Stimulated activated CD8-positive, alpha-beta memory T cell treated with anti-CD3 and anti-CD28 coated beads, Interleukin-4, amount 100 ng/mL, for 24 hours (primary cell): ENCODE measurements at places on chromosomes 11 and 22.

- DNase-seq, result no peak
Measured at GRCh38 chr11:496834-497564, 10.0 kb downstream of the RNH1 start.

- no peak for DNase-seq
Measured at GRCh38 chr22:33105501-33105911, 47.3 kb upstream of the SYN3 start.

DNA sequence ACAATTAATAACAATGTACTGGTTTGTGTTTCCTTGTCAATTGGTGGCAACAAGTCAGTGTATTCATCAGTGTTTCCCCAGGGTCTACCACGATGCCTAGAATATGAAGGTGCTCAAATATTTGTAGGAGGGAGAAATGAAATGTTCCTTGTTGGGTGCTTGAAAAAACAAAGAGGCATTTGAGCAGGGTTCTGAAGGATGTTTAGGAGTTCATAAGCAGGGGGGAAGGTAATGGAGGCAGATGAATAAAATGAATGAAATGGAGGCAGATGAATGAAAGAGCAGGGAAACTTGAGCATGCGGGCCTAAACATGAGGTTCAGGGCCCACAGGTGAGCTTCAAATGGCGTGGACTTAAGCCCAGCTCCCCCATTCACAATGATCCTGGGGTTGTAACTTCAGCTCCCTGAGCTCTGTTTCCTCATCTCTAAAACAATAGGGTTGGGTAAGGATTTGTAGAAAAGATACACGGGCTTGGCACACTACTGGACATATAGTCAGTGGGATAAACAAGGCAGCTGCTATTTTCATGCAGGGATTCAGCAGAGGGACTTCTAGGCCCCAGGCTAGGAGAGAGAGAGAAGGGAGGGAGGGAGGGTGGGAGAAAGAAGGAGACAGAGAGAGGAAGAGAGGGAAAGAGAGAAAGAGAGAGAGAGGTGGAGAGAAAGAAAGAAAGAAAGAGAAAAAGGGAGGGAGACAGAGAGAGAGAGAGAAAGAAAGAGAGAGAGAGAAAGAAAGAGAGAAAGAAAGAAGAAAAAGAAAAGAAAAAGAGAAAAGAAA lies 73.7 kb downstream of the MN1 start:
- no peak for DNase-seq

- DNase-seq, result no peak
Measured at GRCh38 chr11:126464796-126465195, 109.3 kb downstream of the ST3GAL4 start.

GRCh38 chr22:22400099-22400498 lies 108.4 kb downstream of the ZNF280B start:
- DNase-seq, result no peak

DNA sequence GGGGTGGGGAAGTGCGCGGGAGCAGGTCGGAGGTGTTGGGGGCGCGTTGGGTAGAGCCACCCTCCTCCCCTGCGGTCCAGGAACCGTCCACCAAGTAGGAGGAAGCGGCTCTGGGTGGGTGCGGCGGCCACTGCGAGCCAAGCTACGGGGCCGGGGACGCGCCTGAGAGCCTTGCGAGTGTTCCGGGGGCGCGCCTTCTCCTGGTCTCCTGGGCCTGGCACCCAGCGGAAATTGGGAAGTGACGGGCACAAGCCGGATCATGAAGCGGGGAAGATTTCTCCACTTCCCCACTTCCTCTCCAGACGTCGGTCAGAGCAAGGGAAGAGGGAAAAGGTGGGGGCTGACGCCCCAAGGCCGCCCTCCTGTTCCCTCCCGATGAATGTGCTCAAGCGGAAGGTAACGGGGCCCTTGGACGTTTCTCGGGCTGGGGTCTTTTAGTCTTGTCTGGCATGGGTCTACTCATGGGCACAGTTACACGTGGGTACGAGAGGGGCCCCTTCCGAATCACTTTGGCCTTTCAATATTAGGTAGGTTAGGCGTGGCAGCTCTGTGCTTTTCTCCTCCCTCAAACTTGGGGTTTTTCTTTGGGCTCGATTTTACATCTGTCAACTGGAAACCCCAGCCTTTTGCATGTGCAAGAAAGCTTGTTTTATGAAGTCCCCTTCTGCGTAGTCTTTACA lies 865 bp downstream of the RBM14 start:
- DNase-seq, result peak; percentile 4

GRCh38 chr11:88212300-88212699 lies 37.1 kb upstream of the RAB38 start:
- no peak for DNase-seq

GRCh38 chr22:25630447-25630846 lies 66.0 kb downstream of the GRK3 start:
- no peak for DNase-seq

GRCh38 chr22:37139762-37140161 lies 10.0 kb downstream of the IL2RB start:
- no peak for DNase-seq

DNA sequence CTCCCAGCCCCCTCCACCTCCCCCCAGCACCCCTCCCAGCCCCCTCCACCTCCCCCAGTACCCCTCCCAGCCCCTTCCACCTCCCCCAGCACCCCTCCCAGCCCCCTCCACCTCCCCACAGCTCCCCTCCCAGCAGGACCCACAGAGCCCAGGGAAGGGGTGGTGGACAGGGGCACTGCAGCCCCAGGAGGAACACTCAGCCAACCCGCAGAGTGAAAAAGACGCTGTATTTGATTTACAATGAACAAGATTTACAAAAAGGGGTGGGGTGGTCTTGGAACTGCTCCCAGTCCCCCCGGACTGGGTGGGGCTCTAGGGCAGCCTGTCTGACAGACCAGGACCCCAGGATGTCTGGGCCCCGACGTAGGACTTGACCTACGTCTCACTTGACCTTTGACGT lies 4.6 kb upstream of the MAPK11 start:
- DNase-seq, result no peak

DNA sequence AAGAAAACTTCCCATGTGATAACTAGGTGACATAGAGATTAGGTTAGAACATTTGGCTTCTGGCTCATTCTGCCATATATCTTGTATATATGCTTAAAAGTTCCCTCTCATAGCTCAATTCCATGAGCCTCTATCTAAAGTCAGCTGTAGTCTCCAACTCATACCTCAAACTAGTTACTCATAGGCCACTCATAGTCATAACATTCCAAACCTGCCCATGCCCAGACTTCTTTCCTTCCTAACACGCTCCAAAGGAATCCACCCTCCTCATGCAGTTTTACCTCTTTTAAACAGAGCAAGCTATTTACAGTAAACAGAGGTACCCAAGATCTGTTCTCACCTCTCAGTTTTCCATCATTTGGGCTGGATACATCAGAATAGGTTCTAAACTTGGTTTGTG lies 39.4 kb downstream of the GLYATL2 start:
- no peak for DNase-seq

DNA sequence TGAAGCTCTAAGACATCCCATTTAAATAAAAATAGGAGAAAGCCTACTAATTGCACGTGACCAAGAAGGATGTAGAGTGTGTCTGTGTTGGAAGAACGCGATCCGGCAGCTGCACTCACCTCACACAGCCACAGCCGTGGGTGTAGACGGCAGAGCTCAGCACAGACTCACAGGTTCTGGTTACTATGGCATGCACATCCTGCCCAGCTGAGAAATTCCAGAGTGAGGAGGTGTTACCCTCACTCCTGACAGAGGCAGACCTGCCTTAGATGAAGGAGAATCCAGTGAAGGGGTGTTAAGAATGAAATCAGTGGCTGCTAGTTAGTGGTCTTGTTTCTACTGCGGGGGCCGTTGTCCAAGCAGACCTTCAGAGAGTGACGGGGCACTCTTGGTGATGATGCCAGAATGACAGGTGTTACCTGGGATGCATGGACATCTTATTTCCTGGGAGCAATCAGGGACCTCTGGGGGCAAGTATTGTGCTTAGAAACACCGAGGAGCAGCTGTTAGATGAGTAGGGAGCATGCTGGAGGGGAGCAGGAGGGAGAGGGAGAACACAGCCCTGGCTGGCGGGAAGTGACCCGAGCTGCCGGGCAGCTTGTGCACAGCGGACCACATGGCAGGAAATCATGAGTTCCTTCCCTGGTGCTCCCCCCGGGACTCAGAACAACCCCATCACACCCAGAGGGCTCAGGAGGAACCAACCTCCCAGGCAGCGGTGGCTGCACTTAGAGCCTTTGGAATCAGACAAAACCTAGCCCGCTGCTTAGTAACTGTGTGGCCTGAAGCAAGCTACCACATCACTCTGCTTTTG lies 12.3 kb downstream of the KCNJ5 start:
- no peak for DNase-seq

DNA sequence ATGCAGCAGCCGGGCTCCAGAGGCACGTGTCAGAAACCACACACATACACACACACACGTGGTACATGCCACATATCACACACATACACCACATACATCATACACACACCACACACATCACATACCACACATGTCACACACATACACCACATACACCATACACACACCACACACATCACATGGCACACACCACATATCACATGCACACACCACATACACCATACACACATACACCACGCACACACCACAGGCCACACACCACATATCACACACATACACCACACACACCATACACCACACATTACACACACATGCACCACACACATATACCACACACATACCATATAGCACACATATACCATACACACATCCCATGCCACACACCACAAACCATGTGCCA lies 97.5 kb upstream of the PRR5 start:
- DNase-seq, result no peak

DNA sequence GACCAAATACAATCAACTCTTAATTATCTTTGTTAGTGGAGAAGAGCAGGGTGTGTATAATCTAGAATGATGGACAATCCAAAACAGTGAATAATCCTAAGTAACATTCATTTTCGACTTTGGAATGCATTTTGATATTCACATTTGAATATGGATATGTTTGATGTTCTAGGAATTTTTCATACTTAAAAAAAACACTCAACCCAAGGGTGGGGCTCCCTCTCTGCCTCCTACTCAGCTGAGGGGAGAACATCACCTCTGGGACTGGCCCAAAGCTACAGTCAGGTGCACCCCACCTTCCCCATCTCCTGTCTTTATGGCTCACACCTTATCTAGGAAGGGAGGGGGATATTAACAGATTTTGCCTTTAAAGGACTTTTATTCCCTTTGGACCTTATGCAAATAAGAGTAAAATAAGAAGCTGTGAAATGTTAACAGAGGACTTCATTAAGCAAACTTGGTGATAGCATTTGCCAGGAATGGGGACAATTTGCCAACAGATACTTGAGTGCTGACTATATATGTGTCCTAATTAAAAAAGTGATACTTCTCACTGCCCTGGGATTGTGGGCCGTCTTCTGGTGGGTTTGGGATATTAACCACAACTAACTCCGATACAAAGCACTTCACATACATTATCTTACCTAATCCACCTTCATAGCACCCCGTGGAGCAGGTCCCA lies 187.0 kb downstream of the ST3GAL4 start:
- no peak for DNase-seq

DNA sequence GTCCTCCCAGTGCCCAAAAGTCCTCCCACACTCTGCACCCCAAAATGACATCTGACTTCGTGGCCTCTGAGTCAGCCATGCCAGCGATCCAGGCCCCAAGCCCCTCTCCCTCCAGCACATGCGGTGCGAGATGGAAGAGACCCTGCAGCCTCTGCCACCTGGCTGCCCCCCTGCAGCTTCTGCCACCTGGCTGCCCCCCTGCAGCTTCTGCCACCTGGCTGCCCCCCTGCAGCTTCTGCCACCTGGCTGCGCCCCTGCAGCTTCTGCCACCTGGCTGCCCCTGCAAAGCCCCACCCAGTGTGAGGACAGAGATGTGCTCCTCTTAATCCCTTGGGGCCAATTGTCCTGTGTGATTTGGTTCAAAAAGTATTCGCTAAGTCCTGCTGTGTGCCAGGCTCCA lies 68.0 kb downstream of the WNT7B start:
- no peak for DNase-seq

DNA sequence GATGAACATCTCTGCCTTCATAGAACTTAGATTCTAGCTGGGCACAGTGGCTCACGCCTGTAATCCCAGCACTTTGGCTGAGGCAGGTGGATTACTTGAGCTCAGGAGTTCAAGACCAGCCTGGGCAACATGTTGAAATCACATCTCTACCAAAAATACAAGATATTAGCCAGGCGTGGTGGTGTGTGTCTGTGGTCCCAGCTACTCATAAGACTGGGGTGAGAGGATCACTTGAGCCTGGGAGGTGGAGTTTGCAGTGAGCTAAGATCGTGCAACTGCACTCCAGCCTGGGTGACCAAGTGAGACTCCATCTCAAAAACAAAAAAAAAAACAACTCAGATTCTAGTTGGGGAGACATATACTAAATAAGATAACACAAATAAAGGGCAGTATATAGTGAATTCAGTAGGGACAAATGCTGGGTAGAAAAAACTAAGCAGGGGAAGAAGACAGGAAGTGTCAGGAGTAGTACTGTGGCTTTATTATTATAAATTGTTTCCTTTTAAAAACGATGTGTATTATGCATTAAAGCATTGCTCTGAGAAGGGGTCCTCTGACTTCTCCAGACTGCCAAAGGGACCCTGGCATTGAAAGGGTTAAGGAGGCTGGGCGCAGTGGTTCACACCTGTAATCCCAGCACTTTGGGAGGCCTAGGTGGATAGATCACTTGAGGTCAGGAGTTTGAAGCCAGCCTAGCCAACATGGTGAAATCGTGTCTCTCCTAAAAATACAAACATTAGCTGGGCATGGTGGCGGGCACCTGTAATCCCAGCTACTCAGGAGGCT lies 46.7 kb downstream of the PACS1 start:
- DNase-seq, result no peak

GRCh38 chr11:75639762-75640181 lies 29.1 kb downstream of the MAP6 start:
- DNase-seq, result no peak

- no peak for DNase-seq
Measured at GRCh38 chr11:3834349-3834663, 6.5 kb downstream of the RHOG start.

GRCh38 chr22:37920126-37920525 lies 14.0 kb downstream of the MICALL1 start:
- no peak for DNase-seq

DNA sequence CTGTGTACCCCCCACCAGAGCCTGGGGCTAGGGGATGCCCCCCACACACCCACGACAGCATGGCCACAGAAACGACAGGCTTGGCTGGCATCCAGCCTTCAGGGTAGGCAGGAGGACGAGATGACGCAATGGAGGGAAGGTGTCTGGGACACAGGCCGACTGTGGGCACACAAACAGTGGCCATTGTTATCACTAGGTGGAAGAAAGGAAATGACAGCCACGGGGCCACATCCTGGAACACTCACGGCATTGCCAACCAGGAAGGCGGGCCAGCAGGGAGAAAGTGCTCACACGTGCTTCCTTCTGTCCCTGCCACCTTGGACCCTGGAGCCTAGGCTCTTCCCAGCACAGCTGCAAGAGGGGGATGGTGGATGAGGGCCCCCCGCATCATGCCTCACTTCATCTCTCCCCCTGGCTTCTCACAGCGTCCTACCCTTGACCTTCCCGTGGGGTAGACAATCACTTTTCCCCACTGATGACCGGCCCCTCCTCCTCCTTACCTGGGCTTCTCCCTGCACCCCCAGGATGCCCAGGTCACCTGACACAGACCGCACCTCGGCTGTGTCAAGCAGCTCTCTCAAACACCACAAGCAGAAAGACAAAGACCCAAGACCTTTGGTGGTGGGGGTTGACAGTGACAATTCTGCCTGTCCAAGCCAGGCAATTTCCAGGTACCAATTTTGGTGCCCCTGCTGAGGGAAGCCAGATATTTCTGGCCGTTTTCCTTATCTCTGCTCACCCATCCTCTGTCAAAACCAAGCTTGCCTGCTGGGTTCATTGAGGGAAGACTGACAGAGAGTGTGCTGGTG lies 8.6 kb downstream of the PLA2G6 start:
- DNase-seq, result peak; percentile 38

- no peak for DNase-seq
Measured at GRCh38 chr11:57085611-57086010, 96.1 kb upstream of the LRRC55 start.
